NCI-H2227 treated with DMSO at 0.1 percent for 48 hours (cell line): ENCODE measurements at places on chromosomes 5 and 9.

- DNase-seq = no peak
These were observed 498.6 kb downstream of the CHSY3 start for GRCh38 chr5:130402906-130403305.

- no peak for DNase-seq
These were observed 198.8 kb downstream of the ADAMTSL1 start for GRCh38 chr9:18672706-18673105.

GRCh38 chr9:72839085-72839484 is 113.8 kb downstream of the ALDH1A1 start:
- DNase-seq = no peak

DNA sequence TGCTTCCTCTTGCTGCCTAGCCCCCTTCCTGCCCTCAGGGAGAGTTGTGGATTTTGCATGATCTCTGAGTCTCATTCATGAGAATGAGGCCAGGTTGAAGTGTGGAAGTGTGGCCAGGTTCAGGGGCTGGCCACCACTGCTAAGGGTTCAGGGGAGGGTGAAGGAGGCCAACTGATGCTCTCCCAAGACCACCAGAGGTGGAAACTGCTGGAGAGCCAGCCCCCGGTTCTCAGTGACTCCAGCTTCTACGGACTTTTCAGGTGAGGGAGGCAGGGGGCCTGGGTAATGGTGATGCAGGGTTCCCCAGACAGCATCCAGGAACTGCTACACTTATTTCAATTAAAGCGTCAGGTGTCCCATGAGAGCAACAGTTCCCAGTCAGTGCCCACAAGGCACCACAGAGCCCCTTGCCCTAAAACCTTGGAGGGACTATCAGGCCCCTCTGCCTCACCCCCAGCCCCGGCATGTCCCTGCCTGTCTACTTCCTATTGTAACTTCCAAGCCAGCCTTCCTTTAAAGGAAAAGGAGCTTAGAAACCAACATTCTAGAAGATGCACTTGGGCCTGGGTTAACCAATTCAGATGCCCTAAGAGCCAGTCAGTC is 50.1 kb downstream of the AMBP start:
- DNase-seq = no peak

GRCh38 chr5:179679014-179679674 is 1.7 kb downstream of the CBY3 start:
- no peak for DNase-seq

DNA sequence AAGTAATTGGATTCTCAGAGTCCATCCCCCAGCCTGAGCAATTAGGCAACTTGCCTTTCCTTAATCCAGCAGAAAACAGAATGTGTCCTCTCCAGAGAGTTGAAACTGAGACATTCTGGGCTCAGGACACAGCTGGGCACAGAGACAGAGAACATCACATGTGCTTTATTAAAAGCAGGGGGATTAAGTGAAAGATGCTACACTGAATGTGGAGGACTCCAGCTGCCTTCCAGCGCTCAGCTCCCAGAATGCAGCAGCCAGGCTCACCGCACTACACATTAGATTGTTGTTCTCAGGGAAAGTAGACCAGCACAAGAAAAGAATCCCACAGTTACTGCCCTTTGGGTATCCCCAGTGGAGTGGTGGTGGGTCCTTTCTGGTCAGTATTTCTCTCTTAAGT is 141.6 kb upstream of the IL12B start:
- no peak for DNase-seq

DNA sequence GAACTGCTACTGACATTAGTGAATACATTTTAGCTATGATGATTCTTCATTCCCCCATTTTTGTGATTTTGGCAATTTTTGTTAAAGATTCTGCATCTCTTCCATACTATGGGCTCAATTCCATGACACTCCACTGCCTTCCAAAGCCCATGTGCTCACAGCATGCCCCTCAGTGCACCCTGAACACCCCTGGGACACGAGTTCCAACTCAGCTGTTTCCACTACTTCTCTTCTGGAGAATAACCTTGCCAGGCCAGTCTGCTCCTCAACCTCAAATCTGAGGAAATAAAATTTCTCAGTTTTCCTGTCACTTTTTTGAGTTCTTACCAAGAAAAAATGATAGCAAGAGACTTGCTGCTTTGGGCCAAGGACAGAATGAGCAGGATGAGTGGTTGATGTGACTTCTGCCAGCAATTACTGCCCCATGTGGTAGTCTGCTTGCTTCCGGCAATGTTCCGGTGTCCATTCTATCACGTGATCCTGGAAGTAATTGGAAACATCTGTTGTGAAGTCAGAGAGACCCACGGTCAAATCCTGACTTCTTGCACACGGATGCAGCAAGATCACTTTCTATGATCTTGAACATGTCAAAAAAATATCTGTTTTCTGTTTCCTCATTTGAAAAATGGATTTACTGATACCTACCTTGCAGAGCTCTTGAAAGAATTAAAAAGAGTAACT is 58.3 kb downstream of the EGFLAM start:
- no peak for DNase-seq

- DNase-seq = no peak
These were observed 2.2 kb downstream of the HSPA5 start for GRCh38 chr9:125238915-125239446.

DNA sequence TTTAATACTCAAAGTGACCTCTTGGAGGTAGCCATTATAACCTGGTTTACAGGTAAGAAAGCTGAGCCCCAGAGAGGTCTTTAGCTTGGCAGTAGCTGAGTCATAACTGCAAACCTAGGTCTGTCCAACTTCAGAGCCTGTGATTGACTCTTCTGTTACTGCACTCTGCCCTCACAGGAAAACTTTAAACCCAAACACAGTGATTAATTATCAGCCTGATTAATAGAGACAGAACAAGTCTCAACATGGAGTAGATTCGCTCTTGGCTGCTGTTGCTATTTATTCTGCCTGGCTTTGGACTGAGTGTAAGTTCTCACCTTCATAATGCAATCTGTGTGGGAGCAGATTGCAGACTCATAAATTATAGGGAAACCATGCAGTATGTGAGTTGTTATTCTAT is 27.4 kb upstream of the TXN start:
- DNase-seq = no peak

DNA sequence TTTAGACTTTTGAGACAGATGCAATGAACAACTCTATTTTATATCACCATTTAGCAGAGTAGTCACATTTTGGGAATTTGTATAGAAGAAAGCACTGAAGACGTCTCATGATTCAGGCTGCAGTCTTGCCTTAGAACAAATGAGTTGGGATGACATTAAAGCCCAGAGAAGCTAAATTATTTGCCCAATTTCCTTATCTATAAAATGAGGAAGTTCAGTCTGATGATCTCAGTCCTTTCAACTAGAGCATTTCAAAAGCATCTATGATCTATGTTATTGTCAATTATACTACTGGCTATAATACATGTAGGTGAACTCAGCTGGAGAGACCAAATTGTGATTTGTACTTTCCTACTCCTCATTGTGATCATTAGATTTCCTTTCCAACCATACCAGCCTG is 154.1 kb downstream of the OSTF1 start:
- no peak for DNase-seq

GRCh38 chr5:107876261-107876660 is 205.5 kb upstream of the EFNA5 start:
- no peak for DNase-seq

DNA sequence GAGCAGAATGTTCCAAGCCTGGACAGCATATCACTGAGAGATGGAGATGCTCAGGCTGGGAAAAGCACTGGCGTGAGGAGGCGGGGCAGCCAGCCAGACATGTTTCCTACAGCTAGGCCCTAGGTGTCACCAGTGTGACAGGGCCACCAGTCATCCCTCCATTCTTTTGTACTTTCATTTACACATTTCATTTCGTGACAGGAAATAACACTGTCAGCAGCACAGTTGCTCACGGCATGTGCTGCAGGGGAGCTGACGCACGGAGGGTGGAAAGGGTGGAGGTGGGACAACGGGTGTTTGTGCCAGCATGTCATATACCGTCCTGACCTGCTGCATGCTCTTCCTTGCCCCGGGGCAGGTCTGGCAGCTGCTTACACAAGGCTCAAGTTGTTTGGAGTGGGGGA is 14.8 kb upstream of the CEMIP2 start:
- no peak for DNase-seq

DNA sequence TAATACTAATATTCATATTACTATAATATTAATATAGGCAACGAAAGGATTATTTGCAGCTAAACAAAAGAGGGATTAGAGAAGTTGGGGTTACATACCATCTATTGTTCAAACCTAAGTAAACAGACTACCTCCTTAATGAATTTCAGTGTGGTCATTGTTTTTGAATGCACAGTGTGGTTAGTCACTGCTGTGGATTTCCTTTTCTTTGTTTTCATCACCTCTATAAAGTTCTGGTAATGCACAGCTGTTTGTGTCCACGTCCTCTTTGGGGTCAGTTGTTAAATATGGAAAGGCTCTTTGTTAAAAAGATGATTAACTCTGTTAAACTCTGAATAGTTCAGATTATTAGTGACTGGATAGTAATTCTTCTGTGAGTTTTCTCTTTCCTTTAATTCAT is 233.6 kb downstream of the MAST4 start:
- DNase-seq = no peak

GRCh38 chr5:64147849-64148441 is 17.7 kb upstream of the RNF180 start:
- no peak for DNase-seq

GRCh38 chr9:116632990-116633838 is 53.9 kb upstream of the TRIM32 start:
- no peak for DNase-seq

GRCh38 chr5:133399247-133399891 is 213.0 kb downstream of the FSTL4 start:
- DNase-seq = no peak

DNA sequence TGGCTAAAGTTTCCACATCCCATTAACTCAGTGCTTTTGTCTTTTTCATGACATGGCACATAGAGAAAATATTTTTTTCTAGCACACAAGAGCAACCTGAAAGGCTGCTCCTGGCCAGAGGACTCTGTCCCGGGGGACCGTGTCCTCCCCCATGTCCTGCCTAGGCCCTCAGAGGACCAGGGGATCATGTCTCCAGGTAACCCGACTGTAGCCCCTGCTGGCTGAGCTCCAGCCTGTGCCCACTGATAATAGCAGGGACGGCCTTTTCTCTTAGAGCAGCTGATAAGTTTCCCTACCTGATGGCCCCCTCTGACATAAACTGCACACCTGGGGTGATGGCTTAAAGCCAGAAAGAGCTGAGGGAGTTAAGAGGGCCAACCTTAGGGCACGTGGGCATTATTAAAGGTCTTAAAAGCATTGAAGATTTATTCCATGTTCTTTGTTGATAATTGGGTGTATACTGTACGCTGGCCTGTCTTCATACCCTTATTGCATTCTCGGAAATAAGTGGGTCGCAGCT is 5.9 kb downstream of the HDHD3 start:
- no peak for DNase-seq

- no peak for DNase-seq
These were observed 10.9 kb upstream of the SOWAHA start for GRCh38 chr5:132802044-132802684.

GRCh38 chr5:72209147-72210115 is 102.2 kb downstream of the MAP1B start:
- DNase-seq = peak; percentile 62

DNA sequence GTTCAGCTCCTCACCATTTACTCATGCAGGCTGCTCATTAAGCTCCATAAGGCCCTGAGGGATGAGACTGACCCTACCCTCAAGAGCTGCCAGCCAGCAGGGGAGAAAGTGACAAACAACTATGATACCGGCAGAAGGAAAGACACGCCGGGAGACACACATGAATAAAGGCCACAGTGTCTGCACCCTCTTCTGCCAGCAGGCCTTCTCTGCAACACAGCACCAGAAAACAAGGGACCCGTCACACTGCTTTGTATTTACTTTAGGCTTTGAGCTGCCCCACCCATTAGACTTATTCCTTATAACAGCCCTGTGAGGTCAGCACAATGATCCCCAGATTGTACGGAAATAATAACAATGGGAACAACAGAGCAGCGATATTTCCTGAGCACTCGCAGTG is 7.2 kb downstream of the GABBR2 start:
- no peak for DNase-seq

DNA sequence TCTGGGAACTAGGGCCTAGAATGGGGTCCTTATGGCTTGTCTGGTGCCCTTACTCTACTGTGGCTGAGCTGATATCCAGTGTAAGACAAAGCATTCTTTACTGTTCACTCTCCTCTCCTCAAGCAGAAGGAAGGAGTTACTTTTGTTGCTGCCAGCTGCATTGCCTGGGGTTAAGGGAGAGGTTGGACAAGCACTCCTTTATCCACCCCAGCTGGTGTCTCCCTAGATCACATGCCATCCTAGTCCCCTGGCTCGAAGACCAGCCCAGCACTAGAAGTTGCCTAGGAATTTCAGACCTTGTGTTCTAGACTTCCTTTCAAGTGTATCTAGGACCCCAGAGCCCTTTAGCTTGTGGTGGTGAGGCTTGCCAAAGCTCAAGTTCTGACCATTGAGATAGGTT is 1051.5 kb upstream of the C9orf72 start:
- no peak for DNase-seq

DNA sequence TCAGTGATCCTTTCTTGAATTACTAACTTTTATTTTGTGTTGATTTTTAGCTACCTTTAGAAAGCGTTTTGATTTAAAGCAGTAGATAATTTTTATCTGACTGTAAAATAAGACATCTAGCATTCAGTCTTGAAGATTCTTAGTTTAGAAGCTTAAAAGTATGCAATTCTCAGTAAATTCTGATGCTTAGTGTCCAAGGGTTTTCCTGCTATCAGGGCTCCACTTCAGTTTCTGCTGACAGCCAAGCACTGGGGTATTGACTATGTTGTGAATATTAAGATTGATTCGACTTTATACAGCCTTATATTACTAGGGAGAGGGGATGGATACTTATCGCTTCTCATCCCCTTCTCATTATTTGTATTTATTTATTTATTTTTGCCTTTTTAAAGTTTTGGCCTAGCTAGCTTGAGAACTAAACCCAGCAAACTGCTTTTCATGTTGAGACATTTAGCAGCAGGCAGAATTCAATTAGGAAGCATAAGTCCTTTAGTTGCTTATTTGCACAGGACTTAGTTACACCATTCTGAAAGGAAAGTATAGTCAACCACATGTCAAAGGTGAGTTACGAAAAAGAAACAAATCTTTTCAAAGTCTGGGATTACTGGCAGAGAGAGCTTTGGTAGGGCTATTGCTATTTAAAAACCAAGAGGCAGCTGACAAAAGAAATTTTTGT is 2.9 kb downstream of the PBX3 start:
- no peak for DNase-seq

DNA sequence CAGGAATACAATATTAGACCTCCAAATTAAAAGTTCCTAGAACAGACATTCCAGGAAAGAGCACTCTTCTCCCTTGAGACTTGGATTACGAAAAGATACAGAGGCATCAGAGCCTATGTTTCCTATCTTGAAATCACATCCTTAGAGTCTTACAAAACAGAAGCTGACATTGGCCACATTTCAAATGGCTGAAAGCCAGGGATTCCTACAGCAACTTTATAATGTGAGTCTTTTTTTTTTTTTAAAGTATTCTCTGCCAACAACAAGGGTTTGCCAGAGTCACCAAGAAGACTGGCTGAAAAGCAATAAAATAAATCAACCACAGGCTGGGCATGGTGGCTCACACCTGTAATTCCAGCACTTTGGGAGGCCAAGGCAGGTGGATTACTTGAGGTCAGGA is 63.1 kb downstream of the TRPM6 start:
- DNase-seq = no peak

GRCh38 chr5:45385321-45386058 is 310.7 kb downstream of the HCN1 start:
- no peak for DNase-seq
